ENCODE measurements at places on chromosomes 3 and 15. TPM values are rescaled to one million over a fixed set of nuclear protein-coding genes. Genes with fewer than 3 reads are reported as not detected.

The KLF15 gene
- total RNA-seq: 35.2 TPM

The KBTBD8 gene
- total RNA-seq: 0.12 TPM

The C3orf49 gene
- total RNA-seq: not detected

The SLC25A26 gene
- 26.2 TPM for total RNA-seq

The PDZRN3 gene
- 112 TPM for total RNA-seq

The CCDC50 gene
- total RNA-seq: 75.2 TPM

The SOX14 gene
- not detected for total RNA-seq

The SCN5A gene
- 3.8 TPM for total RNA-seq

- H3K4me3 ChIP-seq: no peak overlapping the region
- no peak for DNase-seq
- peaks cover 8% of the 10 kb centered on the region for H3K4me1 ChIP-seq
These were observed 55.5 kb downstream of the MYO1E start for GRCh38 chr15:59317211-59317610.

DNA sequence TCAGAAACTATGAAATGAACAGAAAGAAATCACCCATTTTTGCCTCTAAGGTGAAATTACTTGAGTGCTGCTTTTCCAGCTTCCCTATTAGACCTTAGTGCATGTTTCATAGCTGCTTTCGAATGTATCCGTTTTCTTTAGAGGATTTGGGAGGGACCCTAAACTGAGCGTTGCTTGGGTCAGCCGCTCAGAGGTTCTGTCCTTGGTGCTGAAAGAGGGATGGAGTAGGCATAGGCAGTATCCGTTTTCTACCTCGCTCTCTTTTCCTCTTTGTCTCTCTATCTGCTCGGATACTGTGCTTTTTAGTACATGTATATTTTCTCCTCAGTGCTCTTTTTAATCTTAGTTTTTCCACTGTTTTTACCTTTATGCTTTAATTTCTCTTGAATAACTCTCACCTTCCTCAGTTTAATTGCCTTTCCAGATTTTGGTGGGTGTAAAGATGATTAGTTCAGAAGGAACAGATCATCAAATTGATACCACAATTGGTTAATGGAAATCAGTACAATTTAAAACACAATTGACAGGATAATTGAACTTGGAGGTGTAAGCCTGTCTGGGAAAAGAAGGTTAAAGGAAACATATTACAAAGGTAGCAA, at the start of gene DRD3:
DRD3 (minus strand) TSS at position 283 of the 599 bp plus-strand sequence. CDS start 7,060 bp downstream, outside the sequence.
- H3K27me3 ChIP-seq: no peaks in the 10 kb centered on the region
- DNase-seq: no peak
- no peak within 1 kb of the TSS for H3K27ac ChIP-seq
- no peaks in the 10 kb centered on the region for H3K36me3 ChIP-seq
- no peaks in the 10 kb centered on the region for H3K4me1 ChIP-seq

DNA sequence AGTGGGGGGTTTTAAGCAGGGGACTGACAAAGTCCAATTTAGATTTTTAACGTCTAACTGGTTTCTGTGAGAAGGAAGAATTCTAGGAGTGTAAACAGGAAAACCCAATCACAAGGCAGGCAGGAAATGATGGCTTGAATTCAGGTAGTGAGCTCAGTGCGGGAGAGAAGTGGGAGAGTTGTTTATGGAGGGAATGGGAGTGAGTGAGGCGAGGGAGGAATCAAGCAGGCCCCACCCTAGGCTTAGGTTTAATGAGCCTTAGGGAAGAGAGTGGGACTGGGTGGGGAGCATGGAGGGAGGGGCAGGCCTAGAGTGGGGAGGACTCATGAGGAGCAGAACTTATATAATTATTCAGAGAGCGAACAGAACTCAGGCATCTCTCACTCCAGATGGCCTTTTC, 17.9 kb downstream of the VIPR1 start:
- H3K27ac ChIP-seq: no peak overlapping the region
- no peak for DNase-seq
- H3K36me3 ChIP-seq: no peaks in the 10 kb centered on the region
- H3K4me1 ChIP-seq: no peaks in the 10 kb centered on the region
- H3K27me3 ChIP-seq: no peaks in the 10 kb centered on the region
- no peak overlapping the region for H3K4me3 ChIP-seq

DNA sequence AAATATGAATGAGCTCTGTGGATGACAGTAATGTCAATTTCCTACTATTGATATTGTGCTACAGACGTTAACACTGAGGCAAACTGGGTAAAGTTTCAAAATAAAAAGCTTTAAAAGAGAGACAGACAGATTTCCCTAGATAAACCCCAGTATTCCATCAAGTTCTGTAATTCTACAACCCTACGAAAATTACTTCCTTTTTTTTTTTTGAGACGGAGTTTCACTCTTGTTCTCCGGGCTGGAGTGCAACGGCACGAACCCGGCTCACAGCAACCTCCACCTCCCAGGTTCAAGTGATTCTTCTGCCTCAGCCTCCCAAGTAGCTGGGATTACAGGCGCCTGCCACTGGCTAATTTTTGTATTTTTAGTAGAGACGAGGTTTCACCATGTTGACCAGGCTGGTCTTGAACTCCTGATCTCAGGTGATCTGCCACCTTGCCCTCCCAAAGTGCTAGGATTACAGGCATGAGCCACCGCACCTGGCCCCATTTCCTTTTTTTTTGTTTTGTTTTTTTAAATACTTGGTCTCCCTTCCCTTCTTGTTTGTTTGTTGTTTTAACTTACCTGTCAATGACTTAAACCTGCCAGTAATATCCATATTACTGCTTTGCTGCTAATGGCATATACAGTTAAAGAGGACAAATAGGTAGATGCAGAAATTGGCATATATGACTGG, 57.2 kb downstream of the CBLB start:
- H3K27me3 ChIP-seq: no peaks in the 10 kb centered on the region
- no peak for DNase-seq
- H3K4me1 ChIP-seq: no peaks in the 10 kb centered on the region
- no peak overlapping the region for H3K4me3 ChIP-seq

GRCh38 chr3:78794431-78794830, 973.4 kb downstream of the ROBO1 start:
- no peaks in the 10 kb centered on the region for H3K36me3 ChIP-seq
- DNase-seq: no peak
- H3K27ac ChIP-seq: no peak overlapping the region
- no peaks in the 10 kb centered on the region for H3K4me1 ChIP-seq
- H3K4me3 ChIP-seq: no peak overlapping the region

GRCh38 chr15:78355177-78355576, 15.0 kb downstream of the CRABP1 start:
- H3K36me3 ChIP-seq: no peaks in the 10 kb centered on the region
- no peak for DNase-seq
- H3K4me1 ChIP-seq: no peaks in the 10 kb centered on the region
- no peak overlapping the region for H3K4me3 ChIP-seq

DNA sequence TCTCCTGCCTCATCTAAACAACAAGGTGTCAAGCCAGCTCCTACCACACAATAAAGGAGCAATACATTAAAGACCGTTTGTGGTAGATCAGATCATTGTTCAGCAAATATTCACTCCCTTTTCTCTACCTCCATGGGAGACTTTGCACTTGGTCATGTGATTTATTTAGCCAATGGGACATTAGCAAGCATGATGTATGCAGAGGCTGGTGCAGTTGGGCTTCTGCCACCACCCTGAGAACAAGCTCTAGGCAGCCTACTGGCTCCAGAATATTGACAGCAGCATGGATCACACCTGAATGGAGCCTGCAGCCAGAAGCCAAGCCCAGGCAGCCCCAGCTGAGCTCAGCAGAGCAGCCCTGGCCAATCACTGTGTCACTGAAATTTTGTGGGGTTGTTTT, 99.4 kb upstream of the UBE2E2 start:
- no peaks in the 10 kb centered on the region for H3K4me1 ChIP-seq
- H3K36me3 ChIP-seq: no peaks in the 10 kb centered on the region
- H3K27ac ChIP-seq: no peak overlapping the region
- DNase-seq: no peak
- H3K27me3 ChIP-seq: no peaks in the 10 kb centered on the region
- no peak overlapping the region for H3K4me3 ChIP-seq

DNA sequence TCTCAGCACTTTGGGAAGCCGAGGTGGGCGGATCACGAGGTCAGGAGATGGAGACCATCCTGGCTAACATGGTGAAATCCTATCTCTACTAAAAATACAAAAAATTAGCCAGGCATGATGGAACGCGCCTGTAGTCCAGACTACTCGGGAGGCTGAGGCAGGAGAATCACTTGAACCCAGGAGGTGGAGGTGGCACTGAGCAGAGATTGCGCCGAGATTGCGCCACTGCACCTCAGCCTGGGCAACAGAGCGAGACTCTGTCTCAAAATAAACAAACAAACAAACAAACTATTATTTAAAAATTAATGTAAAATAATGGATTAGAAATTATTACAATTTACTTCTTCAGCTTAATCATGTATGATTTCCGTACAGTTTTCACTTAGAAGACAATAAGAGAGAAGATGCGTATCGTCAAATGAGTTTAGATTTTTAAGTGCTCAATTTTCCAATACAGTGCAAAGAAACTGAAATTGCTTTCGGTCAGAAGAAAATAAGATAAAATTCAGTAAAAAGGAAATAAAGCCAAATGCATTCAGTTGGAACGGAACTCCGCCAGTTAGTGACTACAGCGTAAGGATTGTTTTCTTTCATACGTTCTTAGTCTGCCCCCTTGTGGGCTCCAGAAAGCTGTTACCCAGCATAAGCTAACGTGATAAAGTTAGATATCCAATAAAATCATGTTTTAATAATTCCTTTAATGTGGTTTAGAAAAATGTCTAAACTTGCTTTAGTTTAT, 24.8 kb downstream of the AADAC start:
- H3K27me3 ChIP-seq: no peaks in the 10 kb centered on the region
- peak; percentile 53 for DNase-seq
- H3K36me3 ChIP-seq: no peaks in the 10 kb centered on the region
- peak overlapping the region; percentile 8 for H3K4me3 ChIP-seq
- H3K4me1 ChIP-seq: no peaks in the 10 kb centered on the region
- H3K27ac ChIP-seq: no peak overlapping the region

DNA sequence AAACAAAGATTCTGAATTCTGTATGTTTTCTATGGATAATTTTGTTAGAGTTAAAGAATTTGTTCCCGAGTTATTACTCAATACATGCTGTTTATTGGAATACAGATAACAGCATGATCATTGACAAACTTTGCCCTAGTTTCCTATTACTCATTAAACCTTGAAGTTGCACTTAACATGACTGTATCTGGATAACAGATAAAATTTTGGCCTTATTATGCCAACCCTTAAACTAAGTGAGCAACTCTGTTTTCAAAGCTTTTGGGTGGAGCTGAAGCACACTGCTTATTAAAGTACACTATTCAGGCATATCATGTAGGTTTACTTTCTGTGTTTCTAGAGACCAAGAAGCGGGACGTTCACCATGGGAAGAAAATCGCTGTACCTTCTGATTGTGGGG, at the start of gene AADAC:
AADAC (plus strand) TSS at position 318 of the 400 bp plus-strand sequence; CDS start at position 365, 47 bp downstream.
- no peak within 1 kb of the TSS for H3K27ac ChIP-seq
- H3K4me3 ChIP-seq: no peak within 1 kb of the TSS
- H3K36me3 ChIP-seq: no peaks in the 10 kb centered on the region
- no peak for DNase-seq
- no peaks in the 10 kb centered on the region for H3K4me1 ChIP-seq
- no peaks in the 10 kb centered on the region for H3K27me3 ChIP-seq

DNA sequence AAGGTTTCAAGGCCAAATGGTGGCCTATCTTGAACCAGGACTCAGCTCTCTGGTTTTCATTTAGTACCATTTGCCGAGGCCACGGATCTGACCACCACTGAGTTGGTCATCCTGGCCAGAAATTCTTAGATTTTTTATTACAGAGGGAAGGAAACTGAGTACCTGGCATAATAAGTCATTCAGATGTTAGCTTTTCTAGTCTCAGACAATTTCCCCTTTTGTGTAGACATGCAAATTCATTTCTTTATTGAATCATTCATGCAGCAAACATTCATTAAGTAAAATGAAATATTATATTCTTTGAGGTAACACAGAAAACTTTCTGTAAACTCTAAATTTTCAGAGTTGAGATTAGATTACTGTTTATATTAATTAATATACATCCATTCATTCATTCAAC, 223.7 kb downstream of the PDCD6IP start:
- H3K36me3 ChIP-seq: no peaks in the 10 kb centered on the region
- H3K4me3 ChIP-seq: no peak overlapping the region
- no peaks in the 10 kb centered on the region for H3K27me3 ChIP-seq

- no peak overlapping the region for H3K27ac ChIP-seq
- H3K4me3 ChIP-seq: no peak overlapping the region
- no peaks in the 10 kb centered on the region for H3K36me3 ChIP-seq
- DNase-seq: peak; percentile 17
- no peaks in the 10 kb centered on the region for H3K27me3 ChIP-seq
These were observed 22.9 kb downstream of the CHDH start for GRCh38 chr3:53823026-53823955.

GRCh38 chr3:95655363-95655986, 1158.9 kb upstream of the EPHA6 start:
- H3K4me3 ChIP-seq: no peak overlapping the region
- DNase-seq: no peak
- H3K27me3 ChIP-seq: no peaks in the 10 kb centered on the region
- H3K4me1 ChIP-seq: no peaks in the 10 kb centered on the region

GRCh38 chr15:36517758-36518157, 61.7 kb upstream of the CDIN1 start:
- DNase-seq: no peak
- H3K27ac ChIP-seq: no peak overlapping the region
- H3K4me1 ChIP-seq: no peaks in the 10 kb centered on the region
- H3K27me3 ChIP-seq: no peaks in the 10 kb centered on the region

GRCh38 chr3:114508976-114509375, 215.1 kb downstream of the TIGIT start:
- peaks cover 2% of the 10 kb centered on the region for H3K4me1 ChIP-seq
- H3K27me3 ChIP-seq: no peaks in the 10 kb centered on the region
- H3K36me3 ChIP-seq: no peaks in the 10 kb centered on the region
- no peak overlapping the region for H3K4me3 ChIP-seq
- DNase-seq: no peak

GRCh38 chr3:14471016-14471415, 68.6 kb downstream of the SLC6A6 start:
- H3K27ac ChIP-seq: peak overlapping the region; percentile 85
- H3K36me3 ChIP-seq: no peaks in the 10 kb centered on the region
- H3K27me3 ChIP-seq: no peaks in the 10 kb centered on the region
- H3K4me1 ChIP-seq: peaks cover 37% of the 10 kb centered on the region
- no peak for DNase-seq

DNA sequence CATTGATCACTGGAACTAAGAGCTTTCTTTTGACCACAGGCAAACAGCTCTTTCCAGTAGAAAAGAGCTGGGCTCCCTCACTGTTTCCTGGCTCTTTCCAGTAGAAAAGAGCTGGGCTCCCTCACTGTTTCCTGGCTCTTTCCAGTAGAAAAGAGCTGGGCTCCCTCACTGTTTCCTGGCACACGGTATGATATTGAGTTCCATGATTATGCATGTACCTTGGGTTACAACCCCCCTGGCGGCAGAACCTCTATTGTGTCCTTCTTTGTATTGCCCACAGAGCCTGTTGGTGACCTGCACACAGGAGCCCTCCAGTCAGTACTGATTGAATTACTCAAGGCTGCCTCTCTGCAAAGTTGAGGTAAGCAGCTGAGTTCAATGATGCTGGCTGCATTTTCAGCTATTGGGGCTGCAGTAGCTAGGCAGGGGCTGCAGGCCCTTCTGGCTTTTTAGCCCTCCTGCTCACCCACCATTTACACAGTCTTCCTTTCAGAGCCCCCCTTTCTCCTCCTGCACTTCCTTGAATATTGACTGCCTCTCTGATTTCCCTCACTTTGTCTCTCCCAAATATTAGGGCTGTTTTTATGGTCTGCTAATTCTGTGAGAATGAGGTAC, 10.2 kb downstream of the ACKR2 start:
- no peaks in the 10 kb centered on the region for H3K4me1 ChIP-seq
- H3K27ac ChIP-seq: no peak overlapping the region
- no peak for DNase-seq
- no peaks in the 10 kb centered on the region for H3K27me3 ChIP-seq
